Spinal cord (tissue), 10 donors: ENCODE measurements at places on chromosomes 5 and 9.

DNA sequence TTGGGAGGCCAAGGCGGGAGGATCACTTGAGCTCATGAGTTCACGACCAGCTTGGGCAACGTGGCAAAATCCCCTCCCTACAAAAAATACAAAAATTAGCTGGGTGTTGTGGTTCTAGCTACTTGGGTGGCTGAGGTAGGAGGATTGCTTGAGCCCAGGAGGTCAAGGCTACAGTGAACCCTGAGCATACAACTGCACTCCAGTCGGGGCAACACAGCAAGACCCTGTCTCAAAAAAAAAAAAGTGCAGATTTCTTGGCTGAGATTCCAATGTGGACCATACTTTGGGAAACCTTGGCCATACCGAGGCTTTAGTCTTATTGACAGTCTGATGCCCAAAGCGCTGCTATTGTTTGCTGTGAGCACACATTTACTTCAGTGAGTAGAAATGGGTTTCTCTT is 113.6 kb upstream of the CLINT1 start:
- H3K27ac ChIP-seq, result no peak overlapping the region
- H3K36me3 ChIP-seq, result no peaks in the 10 kb centered on the region
- no peaks in the 10 kb centered on the region for H3K27me3 ChIP-seq
- no peak for DNase-seq

DNA sequence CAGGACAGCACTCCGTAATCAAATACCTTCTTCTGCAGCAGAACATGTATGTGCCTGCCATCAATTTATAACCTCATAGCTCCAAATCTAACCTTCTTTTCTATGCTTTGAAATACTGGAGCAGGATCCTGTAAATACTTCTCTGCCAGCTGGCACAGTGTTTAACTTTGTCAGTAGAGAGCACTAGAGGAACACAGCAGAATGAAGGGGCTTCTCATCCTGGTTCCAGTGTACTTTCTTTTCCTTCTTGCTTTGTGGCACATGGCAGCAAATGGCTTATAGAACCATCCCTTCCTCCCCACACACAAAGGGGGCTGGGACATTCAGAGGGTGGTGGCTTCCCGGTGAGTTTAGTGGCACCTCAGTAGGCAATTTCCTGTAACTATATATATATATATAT is 3.8 kb upstream of the FBXW11 start:
- no peak overlapping the region for H3K4me3 ChIP-seq
- H3K36me3 ChIP-seq, result no peaks in the 10 kb centered on the region
- H3K4me1 ChIP-seq, result peaks cover 10% of the 10 kb centered on the region
- H3K27ac ChIP-seq, result no peak overlapping the region
- H3K27me3 ChIP-seq, result no peaks in the 10 kb centered on the region

- H3K4me1 ChIP-seq, result no peaks in the 10 kb centered on the region
- no peak for DNase-seq
- no peak overlapping the region for H3K4me3 ChIP-seq
- H3K36me3 ChIP-seq, result peaks cover 99% of the 10 kb centered on the region
- peaks cover 5% of the 10 kb centered on the region for H3K27me3 ChIP-seq
- H3K27ac ChIP-seq, result no peak overlapping the region
These were observed 5.8 kb downstream of the DPP7 start for GRCh38 chr9:137108608-137109249.

DNA sequence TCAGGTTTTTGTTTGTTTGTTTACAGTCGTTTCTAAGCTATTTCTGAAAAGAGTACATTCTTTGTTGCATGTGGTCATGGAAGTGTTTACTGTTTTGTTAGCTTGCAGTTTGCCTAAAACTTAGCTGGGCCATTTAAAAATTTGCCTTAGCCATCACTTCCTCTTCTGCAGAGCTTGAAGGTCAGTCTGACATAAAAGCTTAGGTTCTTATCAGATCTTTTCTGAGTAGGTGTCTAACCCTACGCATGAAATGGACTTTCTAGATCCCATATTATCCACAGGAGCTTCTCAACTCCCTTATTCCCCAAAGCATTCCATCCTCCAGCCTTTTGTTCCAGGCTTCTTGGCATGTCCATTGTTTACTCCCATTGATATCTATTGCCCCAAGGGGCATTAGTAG is 90.3 kb downstream of the AP3B1 start:
- DNase-seq, result no peak
- no peaks in the 10 kb centered on the region for H3K4me1 ChIP-seq
- H3K36me3 ChIP-seq, result peaks cover 3% of the 10 kb centered on the region
- no peak overlapping the region for H3K27ac ChIP-seq
- no peak overlapping the region for H3K4me3 ChIP-seq

- no peaks in the 10 kb centered on the region for H3K36me3 ChIP-seq
- DNase-seq, result no peak
- H3K27me3 ChIP-seq, result no peaks in the 10 kb centered on the region
- no peaks in the 10 kb centered on the region for H3K4me1 ChIP-seq
- H3K4me3 ChIP-seq, result no peak overlapping the region
These were observed 1083.0 kb downstream of the CDH9 start for GRCh38 chr5:25955337-25955736.
